ENCODE measurements at places on chromosomes 12 and 14.

- DNase-seq = no peak
These were observed 56.2 kb downstream of the MIPOL1 start for GRCh38 chr14:37253905-37254304.

GRCh38 chr12:92144631-92145480 lies 790 bp downstream of the BTG1 start:
- peak; percentile 72 for DNase-seq

DNA sequence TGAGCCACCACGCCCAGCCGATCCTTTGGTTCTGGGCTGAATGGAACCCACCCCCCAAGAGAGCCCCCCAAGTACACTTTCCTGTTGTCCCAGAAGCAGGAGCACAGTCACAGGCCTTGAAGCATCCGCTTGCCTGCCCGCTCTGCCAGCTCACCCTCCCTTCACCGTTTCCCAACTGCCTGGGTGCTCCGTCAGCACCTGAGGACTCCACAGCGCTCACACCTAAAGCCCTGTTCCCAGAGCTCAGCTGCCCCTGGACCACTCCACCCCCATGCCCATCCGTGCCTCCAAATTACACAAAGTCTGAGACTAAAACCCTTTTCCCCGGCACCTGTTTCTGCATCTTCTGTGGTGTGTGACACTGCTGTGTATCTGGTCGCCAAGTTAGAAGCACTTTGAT lies 44.3 kb upstream of the TRAF3 start:
- DNase-seq = no peak

GRCh38 chr14:78075033-78075432 lies 95.1 kb upstream of the NRXN3 start:
- DNase-seq = no peak

- DNase-seq = no peak
These were observed 729.2 kb downstream of the AACS start for GRCh38 chr12:125794401-125794800.

GRCh38 chr14:92099802-92100201 lies 6.6 kb downstream of the ATXN3 start:
- no peak for DNase-seq

DNA sequence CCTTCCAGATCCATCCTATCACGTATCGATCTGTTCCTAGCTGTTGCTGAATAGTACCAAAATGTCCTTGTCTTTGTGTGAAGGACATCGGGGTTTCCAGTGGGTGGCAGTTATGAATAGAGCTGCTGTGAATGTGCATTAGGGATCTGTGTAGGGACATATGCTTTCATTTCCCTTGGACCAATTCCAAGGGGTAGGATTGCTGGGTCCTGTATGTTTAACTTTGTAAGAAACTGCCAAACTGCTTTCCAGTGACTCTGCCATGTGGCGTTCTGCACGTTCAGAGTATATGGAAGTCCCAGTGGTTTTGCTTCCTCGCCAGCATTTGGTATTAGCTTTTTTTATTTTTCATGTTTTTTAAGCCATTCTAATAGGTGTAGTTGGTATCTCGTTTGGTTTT lies 28.6 kb downstream of the PACS2 start:
- peak; percentile 25 for DNase-seq

- DNase-seq = no peak
These were observed 152.0 kb downstream of the NDUFA12 start for GRCh38 chr12:94851396-94852028.

GRCh38 chr14:50797250-50798047 lies 33.5 kb downstream of the NIN start:
- DNase-seq = no peak

DNA sequence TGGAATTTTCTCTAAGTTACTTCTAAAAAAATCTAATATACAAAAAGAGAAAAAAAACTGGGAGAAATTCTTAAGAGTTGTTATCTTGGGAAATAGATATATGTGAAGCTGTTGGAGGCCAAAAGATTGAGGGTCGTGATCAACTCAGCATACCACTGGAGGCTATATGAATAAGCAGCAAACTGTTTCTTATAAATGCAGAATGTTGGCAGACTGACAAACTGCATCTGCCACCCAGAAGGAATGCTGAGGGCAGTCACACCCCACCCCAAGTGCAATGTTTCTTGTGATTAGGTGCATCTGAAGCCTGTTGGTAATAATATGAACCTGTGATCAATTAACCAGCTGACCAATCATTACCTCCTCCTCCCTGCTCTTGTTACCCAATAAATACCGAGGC lies 818.6 kb upstream of the MGAT4C start:
- DNase-seq = no peak

- no peak for DNase-seq
These were observed 990.7 kb downstream of the TRHDE start for GRCh38 chr12:73262788-73263381.

DNA sequence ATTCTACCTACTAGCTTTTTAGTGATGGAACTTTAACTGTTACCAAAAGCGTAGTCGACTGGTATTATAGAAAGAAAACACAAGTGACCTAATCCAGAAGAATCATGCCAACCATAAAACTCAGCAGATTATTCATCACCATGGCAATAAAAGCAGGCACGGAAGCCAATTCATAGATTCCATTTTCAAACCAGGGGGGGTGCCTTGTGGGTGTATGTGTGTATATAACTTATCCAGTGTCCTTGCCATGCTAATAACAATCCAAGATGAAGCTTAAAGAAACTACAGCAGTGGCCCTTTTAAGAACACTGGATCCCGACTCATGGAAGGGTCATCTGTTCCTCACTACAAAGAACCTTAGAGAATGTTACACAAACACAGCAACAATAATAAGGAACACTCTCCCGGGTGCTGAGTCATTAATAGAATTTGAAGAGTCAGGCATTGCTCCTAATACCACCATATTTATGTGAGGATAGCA lies 61.0 kb downstream of the EPS8 start:
- peak; percentile 24 for DNase-seq

GRCh38 chr12:54038871-54039414 lies 6.1 kb downstream of the HOXC5 start:
- DNase-seq = peak; percentile 84

- DNase-seq = peak; percentile 47
These were observed 574 bp downstream of the WNK1 start for GRCh38 chr12:752695-753610.

GRCh38 chr14:105882626-105883025 lies 356.2 kb downstream of the TMEM121 start:
- no peak for DNase-seq

DNA sequence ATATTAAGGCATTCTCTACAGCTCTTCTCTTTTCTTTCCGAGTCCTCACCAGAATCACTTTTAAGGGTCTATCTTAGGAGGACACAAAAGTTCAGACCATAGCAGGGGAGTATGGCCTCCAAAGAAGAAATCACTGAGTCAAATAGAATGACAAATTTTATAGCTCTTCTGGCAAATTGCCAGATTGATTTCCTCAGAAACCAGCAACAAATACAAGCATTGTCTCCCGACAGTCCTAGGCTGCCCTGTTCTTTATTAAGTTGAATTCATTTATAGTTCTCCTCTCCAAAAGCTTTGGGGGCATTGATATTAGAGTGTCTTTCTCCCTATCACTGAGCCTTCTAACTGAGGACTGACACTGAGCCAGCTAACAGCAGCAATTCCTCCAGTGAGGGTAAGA lies 156.4 kb upstream of the FRMD6 start:
- no peak for DNase-seq

- DNase-seq = no peak
These were observed 47.1 kb downstream of the SPATS2 start for GRCh38 chr12:49414364-49414763.

- peak; percentile 86 for DNase-seq
These were observed at the start of gene TNS2 for GRCh38 chr12:53049571-53050318. Gene TNS2 (plus strand): TSS chr12:53050065. CDS start chr12:53050186, 121 bp downstream.

DNA sequence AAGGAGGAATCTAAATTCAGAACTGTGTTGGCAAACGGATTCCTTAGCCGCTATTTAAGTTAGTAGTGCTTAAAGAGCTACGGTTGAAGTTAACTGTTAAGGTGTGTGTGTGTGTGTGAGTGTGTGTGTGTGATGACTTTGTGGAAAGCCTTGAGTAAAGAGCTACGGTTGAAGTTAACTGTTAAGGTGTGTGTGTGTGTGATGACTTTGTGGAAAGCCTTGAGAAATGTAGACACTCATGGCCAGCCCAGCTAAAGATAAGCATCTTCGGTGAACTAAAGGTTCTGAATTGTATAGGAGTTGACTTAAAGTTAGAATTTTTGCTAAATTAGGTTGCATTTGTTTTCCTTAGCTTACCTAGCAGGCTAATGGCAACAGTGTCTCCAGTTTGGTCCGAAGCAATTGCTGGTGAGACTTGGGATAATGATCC lies 1.4 kb downstream of the KTN1 start:
- DNase-seq = no peak

DNA sequence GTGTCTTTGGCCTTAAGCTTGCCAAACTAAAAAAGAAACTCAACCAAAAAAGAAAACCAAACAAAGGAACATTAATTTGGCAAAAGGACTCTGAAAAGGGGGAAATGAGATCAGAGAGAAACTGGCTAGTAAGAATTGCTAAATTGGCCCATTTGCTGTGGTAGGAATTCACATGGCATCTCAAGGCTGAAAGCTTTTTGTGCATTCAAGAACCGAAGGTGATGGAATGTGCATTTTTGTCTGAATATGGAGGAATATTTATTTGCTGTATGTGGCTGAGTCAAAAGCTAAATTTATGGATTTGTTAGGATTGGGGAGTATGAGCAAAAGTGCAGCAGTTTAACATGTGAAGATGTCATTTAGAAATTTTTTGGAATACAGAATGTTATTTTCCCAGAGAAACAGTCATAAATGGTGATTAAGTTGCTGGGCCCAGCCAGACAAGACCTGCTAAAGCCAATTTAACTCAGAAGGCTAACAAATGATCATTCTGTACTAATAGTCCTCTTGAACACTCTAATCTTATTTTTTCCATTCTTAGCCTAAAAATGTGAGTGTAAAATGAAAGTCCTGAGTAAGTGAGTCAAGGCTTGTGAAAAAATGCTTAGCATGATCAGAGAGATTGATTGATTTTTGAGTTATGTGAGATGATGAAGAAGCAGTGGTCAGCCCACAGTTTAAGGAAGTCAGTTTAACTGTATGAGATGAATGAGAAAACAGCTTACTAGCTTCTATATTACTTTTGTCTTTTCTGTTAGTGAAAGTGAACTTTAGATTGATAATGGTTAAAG lies 94.1 kb downstream of the ANO6 start:
- DNase-seq = no peak

DNA sequence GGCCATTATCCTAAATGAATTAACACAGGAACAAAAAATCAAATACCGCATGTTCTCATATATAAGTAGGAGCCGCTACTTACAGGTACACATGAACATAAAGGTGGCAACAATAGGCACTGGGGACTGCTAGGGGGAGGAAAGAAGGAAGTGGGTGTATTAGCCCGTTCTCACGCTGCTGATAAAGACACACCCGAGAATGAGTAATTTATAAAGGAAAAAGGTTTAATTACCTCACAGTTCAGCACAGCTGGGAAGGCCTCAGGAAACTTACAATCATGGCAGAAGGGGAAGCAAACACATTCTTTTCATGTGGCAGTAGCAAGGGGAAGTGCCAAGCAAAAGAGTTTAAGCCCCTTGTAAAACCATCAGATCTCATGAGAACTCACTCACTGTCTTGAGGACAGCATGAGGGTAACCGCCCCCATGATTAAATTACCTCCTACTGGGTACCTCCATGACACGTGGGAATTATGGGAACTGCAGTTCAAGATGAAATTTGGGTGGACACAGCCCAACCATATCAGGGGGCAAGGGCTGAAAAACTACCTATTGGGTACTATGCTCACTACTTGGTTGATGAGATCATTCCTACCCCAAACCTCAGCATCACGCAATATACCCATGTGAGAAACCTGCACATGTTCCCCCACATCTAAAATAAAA lies 16.4 kb upstream of the MIA2 start:
- no peak for DNase-seq

DNA sequence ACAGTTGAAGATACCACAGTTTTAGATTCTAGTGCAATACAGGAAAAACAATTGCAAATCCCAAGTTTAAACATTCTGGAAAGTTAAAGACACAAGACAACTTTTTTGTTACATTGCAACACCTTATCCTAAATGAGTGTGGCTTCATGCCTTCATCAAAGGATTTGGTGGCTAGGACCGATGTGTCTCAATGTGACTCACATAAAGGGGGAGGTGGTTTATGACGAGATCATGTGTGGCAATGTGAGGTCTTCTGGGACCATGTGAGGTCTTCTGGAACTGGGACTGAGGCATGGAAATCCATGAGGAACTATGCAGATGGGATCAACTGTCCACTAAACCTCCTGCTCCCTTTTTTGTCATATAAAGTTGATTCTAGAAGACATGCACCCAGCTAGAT lies 166.2 kb downstream of the PAX9 start:
- no peak for DNase-seq

DNA sequence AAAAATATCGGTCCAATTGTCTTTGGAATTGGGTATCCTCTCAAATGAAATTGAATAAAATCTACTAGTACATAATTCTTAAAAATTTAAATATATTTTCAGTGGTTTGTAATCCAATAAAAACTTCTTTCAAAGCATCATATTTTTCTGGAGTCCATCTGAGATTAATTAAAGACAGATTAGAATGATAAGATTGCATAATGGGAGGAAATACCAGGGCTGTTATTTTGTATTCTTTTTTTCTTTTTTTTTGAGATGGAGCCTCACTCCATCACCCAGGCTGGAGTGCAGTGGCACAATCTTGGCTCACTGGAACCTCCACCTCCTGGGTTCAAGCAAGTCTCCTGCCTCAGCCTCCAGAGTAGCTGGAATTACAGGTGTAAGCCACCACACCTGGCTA lies 103.8 kb downstream of the TMTC3 start:
- no peak for DNase-seq

- no peak for DNase-seq
These were observed 1.2 kb downstream of the ANKRD9 start for GRCh38 chr14:102508410-102508773.

GRCh38 chr12:123271001-123271668 lies 521 bp downstream of the CDK2AP1 start:
- DNase-seq = peak; percentile 80

GRCh38 chr12:104090685-104091084 lies 26.4 kb downstream of the HCFC2 start:
- no peak for DNase-seq

DNA sequence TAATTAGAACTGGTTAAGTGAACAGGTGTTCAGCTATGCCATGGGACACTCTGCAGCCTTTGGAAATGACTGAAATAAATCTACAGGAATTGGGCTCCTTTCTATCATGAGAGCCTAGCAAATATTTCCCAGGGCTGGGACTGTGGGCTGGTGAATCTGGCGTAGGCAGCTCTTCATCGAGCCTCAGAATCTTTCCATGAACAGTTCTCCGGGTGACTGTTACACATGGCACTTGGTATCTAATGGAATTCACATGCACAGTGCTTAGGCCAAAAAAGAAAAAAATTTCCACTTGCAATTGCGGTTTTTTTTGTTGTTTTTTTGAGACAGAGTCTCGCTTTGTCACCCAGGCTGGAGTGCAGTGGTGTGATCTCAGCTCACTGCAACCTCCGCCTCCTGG lies 32.1 kb downstream of the PRKAB1 start:
- DNase-seq = no peak
